ENCODE measurements at places on chromosomes 6 and 20.

GRCh38 chr20:20369250-20370093 lies 1.6 kb downstream of the INSM1 start:
- DNase-seq, result peak; percentile 53

DNA sequence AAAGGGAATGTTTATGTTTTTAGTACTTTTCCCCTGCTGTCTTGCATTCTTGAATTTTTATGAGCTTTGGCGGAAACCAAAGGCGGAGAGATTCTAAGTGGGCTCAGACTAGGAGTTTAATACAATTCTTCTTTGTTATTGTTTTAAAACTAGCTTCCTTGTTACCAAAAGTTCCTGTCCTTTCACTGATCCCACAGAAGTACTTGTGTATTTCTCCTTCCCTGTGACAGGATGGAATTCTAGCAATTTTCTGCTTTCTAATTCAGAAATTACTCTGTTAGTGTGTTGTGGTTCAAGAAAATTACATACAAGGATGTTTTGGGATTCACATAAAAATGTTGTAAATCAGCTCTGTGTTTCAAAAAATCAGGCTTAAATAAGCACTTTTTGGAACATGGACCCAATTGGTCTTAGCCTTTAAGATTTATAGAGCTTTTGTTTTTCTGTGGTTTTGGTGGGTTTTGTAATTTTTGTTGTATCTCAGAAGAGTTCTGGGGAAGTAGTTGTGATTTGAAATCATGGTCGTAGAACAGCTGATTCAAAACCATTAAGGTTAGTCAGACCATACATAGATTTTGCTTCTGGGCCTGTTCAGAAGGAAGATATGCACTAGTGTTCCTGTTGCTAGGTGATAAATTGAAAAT lies 17.6 kb upstream of the CTAGE9 start:
- DNase-seq, result no peak

- DNase-seq, result no peak
Measured at GRCh38 chr6:40832691-40833090, 206.3 kb downstream of the UNC5CL start.

DNA sequence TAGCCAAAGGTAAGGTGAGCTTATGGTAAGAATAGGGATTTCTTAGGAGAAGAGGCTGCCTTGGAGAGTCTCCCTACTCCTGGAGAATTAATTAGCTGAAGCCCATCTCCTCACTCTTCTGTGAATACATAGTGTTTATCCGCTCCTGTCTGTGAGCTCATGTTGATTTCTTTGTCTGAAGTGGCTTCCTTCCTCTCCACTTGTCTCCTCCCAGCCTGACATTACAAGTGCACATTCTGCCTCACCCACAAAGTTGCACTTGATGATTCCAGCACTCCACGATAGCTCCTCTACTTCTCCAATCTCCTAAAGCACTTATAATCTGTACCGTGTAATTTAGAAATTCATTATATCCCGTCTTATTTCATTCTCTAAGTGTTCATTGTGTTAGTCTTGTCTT lies 287.2 kb downstream of the QKI start:
- no peak for DNase-seq

- no peak for DNase-seq
Measured at GRCh38 chr20:46220455-46221207, 87.7 kb downstream of the CDH22 start.

- DNase-seq, result no peak
Measured at GRCh38 chr6:51932956-51933355, 154.5 kb downstream of the PKHD1 start.

DNA sequence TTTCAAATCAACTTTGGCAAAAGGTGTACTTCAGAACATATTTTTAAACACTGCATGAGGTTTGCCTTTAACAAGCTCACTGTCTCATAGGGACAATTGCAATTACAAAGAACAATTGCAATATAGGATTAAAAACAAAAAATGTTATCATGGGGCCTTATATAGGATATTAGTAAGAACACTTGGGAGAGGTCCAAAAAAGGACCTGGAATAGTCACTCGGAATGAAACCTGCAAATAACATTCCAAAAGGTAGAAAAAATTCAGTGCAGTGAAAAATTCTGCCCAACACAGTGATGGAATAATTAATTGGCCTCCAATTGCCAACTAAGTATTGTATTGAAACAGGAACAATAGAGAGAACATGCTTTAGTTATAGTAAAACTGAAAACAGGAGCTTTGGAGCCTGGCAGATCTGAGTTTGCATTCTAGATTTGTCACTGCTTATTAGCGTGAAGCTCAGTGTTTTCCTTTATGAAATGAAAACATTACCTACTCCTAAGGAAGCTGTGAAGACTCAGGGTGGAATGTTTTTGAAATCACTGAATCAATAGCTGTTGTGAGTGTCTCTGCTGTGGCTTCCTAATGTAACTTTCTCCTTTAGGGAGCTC lies 172.6 kb upstream of the BMP5 start:
- DNase-seq, result no peak

DNA sequence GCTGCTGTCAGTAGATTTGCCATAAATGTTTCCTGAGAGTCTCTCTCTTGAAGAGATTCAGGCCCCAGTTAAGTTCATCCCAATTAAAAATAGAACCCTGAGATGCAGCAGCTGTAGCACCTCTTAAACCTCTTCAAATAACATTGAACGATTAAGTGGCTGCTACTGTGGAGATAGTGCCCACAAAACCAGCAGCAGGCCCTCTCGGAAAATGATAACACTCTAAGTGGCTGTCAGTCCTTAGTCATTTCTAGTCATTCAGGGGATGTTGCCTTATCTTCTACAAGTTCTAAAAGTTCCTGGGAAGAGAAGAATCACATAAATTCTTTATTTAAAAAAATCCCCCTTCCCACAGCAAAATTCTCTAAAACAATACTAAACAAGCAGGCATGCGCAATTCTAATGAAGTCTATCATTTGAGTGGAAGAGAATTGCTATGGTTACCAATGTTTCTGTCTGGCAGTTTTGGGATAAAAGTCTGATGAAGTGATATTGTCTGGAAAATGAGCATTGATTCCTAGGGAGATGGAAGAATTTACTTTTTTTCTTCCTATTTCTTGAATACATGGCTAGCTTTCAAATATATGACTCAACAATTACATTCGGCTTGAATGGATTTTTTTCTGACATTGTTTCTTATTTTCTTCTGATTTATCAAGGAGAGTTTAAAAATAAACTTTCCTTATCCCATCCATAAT lies 131.9 kb downstream of the TRMT11 start:
- DNase-seq, result no peak

DNA sequence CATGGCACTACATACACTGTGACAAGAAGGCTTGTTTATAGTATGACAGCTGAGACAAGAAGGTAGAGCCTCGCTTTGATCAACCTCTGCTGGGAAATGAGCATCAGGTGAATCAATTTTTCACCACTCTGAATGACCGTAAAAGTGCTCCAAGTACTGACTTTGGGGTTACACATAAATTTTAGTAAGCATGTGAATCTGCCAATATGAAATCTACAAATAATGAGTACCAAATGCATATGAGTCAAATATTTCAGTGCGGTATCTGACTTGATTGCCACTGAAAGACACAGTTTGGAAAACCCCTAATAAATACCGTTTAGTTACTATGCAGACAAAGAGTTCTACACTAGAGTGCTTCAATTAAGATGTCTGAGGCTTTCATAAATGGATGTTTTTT lies 77.8 kb downstream of the ATG5 start:
- DNase-seq, result no peak

DNA sequence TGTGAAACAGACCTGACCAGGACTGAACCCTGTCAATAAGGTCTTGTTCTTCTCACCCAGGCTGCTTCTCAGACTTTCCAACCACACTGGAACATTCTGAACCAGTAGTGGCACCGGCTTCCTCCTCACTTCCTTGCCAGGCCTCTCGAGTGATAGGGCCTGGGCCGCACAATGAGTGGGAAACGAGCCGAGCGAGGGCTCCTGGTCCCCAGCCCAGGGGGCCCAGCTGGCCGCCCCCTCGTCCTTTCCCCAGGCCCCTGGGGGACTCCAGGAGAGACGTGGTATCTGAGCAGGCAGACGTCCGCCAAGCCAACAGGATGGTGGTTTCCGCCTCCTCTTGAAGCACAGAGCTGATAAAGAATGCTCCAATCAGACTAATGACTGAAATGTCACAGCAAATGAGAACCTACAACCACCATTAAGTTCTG lies 117.9 kb downstream of the GMDS start:
- peak; percentile 69 for DNase-seq

DNA sequence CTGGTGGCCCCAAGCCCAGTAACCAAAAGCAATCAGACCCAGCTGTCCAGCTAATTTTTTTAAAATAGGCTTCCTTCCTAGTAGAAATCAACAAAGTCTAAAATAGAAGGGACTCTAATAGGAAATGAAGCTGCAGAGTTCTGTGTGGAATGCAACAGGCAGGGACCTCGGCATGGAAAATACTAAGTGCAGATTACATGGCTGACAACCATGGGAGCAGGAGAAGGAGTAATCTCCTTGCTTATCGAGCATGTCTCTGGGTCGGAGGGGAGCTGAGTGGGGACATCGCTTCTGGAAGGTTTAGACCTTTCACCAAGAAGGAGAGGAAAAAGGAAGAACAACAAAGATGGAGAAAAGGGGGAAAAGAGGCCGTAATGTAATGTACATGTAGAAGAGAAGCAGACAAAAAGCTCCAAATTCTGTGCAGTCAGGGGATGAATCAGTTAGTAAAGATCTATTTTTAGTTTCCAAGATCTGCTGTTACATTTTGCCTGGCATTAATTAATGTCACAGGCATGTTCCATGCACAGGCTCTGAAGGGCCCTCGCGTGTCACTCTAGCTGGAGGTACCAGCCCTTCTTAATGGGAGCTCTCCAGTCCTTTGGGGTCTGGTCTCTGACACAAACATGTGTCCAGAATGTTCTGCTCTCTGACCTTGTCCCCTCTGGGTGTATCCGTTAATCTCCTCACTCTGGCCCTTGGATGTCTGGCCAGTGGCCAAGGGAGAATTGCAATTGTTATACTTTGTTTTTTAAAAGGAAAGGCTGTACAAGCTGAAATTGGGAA lies 16.6 kb upstream of the ZNF831 start:
- DNase-seq, result no peak

- DNase-seq, result no peak
Measured at GRCh38 chr6:14380901-14381828, 263.6 kb downstream of the CD83 start.

DNA sequence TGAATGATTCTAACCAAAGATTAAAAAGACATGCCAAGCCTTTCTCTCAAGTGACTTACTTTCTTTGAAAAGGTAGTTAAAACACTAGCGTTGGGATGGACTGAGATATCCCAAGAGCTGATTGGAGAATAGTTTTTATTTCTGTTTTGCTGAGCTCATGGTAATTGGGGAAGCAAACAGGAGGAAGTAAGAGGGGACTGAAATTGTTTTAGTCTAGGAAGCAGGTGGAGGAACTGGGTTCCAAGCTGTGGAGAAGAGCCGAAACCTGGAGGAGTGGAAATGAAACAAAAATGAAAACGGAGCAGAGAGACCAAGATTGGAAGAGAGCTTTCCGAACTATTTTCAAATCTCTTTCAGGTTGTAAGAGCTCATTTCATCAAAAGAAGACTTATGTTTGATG lies 59.9 kb upstream of the TENT5A start:
- no peak for DNase-seq

- no peak for DNase-seq
Measured at GRCh38 chr6:154590756-154591155, 80.3 kb upstream of the CNKSR3 start.

DNA sequence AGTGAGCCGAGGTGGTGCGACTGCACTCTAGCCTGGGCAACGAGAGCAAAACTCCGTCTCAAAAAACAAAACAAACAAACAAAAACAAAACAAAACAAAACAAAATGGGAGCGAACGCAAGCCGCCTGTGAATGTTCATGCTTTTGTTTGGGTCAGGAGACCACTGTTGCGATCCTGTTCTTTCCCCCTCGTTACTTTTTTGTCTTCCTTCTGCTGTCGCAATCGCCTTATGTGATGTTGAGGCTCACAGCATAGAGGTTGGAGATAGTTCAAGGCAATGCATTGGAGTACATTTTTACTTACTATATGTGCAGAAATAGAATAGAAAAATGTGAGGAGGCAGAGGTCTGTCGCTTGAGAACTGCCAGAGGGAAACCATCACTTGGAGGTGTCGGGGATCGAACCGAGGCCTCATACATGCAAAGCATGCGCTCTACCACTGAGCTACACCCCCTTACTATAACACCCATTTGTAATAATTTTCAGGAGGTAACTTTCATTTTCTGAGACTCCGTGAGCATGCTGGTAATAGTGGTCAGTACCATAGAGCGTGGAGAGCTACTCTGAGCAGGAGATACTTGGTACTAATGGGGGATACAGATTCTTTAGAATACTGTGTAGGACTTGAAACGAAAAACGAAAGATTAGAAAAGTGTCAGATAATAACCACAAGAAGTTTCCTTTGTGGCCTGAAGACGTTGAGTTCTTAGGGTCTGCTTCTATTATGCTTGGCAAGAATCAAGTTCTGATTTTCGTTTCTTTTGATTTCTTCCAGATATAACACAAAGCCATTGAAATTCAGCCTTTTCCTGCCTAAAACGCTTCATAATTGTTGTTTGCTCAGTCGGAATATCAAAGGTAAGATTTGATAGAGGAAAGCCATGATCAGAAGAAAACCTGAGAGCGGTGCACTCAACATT lies 121.1 kb downstream of the TRIM27 start:
- peak; percentile 59 for DNase-seq

DNA sequence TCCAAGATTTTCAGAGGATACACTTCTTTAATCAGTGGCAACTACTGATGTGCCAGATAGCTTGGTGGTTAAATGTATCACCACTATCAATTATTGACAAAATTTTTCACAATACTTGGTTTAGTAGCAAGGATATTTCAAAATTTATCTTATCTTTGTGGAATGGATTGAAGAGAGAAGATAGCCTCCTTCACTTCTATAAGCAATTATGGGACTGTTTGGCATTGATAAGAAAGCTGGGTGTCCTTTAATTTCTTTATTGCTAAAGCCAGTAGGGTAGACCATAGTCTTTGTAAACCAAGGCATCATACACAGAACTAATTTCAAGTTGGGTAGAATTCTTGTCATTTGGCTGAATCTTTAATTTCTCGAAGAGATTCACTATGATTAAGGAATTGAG lies 4.9 kb upstream of the RNF182 start:
- no peak for DNase-seq

DNA sequence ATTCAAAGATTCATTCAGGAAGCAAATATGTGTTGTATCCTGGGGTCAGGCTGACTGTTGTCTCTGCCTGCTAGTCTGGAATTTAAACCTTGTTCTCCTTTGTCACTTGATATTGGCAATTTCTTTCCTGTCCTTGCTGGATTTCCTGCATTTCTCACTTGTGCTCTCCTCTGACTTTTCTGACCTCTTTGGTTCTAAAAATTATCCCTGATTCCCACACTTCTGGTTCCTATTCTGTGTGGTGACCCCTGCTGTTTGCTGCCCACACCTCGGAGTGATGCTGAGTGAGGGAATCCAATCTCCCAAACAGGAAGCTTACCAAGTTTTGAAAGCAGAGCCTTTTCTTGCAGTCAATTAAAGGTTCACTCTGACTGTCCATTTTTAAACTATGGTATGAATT lies 345.3 kb downstream of the CDKAL1 start:
- DNase-seq, result no peak

Data from activated CD4-positive, alpha-beta T cell treated with anti-CD3 and anti-CD28 coated beads for 48 hours (primary cell).